ENCODE measurements at places on chromosomes 5 and 9.

DNA sequence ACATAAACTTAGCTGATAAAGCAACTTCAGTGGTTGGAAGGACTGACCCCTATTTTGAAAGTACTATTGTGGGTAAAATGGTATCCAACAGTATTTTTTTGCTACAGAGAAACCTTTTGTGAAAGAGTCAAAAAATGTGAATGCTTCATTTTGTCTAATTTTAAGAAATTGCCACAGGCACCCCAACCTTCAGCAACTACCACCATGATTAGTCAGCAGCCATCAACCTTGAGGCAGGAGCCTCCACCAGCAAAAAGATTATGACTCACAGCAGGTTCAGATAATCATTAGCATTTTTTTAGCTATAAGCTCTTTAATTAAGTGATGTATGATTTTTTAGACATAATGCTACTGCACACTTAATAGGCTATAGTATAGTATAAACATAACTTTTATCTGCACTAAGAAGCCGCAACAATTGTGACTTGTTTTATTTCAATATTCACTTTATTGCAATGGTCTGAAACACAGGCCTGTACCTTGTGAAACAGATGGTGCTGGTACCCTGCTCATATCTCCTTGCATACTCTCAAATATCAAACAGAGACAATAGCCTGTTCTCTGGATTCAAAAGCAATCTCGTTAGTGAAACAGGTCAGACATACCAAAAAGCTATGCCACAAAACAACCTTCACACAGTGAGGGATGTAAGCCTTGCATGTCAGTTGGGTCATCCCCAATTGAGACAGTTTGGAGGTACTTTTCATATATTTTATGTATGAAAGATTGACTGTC, 261.2 kb upstream of the FAM174A start:
- no peak for DNase-seq

DNA sequence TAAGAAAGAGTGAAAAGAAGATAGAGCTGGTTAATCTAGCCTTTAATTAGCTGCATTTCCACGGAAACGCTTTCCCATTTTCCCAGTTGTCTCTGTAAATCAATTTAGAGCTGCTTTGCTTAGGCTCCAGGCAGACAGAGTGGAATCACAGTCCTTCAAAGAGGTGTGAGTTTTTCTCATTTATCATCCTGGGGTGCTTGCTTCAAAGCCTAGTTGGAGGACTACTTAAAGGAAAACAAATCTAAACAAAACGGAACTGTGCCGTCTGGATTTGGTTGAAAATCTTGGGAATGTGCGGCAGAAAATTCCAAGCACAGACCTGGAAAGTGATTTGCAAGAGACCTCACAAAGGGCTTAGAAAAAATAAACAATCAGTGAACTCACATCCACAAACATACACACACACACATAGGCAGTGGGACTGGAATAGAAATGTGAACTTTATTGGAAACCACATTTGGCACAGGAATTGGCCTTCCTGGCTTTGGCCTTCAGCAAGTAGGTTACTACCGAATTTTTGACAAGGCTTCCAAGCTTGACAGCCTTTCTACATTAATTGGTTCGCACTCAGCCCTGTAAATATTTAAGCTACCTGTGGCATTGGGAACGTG, 235.2 kb upstream of the SLC24A2 start:
- no peak for DNase-seq

- no peak for DNase-seq
Measured at GRCh38 chr9:70405808-70406433, 8.5 kb downstream of the KLF9 start.

DNA sequence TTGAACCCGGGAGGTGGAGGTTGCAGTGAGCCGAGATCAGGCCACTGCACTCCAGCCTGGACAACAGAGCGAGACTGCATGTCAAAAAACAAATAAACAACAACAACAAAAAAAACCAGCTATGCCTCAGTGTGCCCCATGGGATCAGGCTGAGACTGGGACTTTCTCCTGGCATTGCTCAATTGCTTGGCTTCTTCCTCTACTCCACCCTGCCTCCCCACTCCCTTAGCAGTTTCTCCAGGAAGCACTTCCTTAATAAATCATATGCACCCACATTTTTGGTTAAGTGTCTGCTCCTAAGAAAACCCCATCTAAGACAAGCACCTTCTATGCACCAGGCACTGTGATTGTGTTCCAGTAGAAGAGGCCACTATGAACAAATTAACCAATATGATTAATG, 41.0 kb upstream of the TMEM252 start:
- no peak for DNase-seq

- no peak for DNase-seq
Measured at GRCh38 chr9:88889386-88889785, 101.9 kb upstream of the S1PR3 start.

DNA sequence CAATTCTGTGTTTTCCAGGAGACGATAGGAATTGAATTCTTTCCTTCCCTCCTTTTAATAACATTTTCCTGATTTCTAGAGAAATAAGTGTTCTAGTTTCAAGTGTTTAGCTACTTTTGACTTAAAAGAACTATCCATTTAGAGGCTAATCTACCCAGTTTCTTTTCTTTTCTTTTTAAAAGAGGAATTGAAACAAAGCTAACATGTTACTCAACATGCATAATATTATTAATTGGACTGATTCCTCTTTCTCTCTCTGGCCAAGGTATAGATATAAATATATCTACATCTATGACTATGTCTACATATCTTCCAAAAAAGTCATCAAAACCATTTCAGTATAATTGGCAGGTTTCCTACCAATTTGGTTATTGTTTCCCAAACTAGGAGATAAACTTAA, 309.8 kb downstream of the TRPM3 start:
- no peak for DNase-seq

DNA sequence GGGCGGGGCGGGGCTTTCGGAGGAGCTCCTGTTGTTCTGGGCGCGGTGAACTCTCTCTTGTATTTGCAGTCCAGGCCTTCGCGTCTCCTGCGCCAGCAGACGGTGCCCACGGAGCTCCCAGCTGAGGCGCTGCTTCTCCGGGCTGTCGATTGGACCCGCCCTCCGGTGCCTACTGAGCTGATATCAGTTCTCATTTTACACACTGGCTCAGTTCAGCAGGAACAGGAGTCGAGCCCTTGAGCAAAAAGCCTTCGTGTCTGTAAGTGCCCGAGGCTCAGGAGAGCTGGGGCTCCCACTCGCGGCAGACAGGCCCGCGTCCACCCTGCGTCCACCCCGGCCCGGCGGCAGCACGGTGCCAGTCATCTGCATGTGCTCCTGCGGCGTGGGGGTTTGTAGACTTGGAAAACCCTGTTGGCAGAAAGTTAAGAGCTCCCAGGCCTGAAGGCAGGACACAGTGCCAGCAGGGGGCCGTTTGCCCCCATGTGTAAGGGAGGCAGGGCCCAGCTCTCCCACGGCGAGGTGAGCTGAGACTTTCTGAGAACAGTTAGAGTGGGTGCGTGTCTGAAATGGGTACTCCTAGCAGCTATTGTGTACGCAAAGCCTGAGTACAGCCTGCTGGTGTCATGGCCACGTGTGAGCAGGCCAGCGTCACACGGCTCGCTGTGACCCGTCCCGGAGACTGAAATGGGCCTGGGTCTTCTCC, 231.5 kb downstream of the FANCC start:
- DNase-seq: no peak

- DNase-seq: no peak
Measured at GRCh38 chr9:90504486-90504885, 138.1 kb downstream of the DIRAS2 start.

- no peak for DNase-seq
Measured at GRCh38 chr9:130442746-130443455, 1.9 kb upstream of the ASS1 start.

- no peak for DNase-seq
Measured at GRCh38 chr5:30596495-30597064, 596.9 kb upstream of the CDH6 start.

DNA sequence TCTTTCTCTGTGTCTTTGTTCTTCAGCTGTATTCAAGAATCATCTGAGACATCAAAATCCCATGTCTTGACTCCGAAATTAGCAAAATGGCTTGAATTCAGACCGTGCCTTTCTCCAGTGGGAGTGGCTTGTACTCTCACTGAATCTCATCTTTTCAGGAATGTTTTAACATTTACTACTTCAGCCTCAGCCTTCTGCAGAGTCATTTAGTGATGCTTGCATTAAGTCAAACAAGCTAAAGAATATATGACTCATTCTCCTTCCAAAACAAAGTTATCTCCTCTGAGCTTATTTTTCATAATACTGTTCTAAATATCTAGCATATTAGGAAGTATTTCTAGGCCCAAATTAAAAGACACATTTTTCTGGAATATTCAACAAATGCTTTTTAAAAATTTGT, 205.3 kb downstream of the CDH10 start:
- no peak for DNase-seq

- DNase-seq: peak; percentile 81
Measured at GRCh38 chr9:83219154-83219923, 156.4 kb upstream of the RASEF start.

GRCh38 chr9:93653760-93654159, 77.4 kb downstream of the PHF2 start:
- no peak for DNase-seq

- DNase-seq: peak; percentile 98
Measured at GRCh38 chr5:151252762-151253604, at the start of gene GM2A. Gene GM2A, plus strand, starts transcription at chr5:151253185. Its CDS starts 32 bp downstream, at chr5:151253217.

GRCh38 chr5:98470747-98471146, 302.7 kb upstream of the RGMB start:
- DNase-seq: no peak

DNA sequence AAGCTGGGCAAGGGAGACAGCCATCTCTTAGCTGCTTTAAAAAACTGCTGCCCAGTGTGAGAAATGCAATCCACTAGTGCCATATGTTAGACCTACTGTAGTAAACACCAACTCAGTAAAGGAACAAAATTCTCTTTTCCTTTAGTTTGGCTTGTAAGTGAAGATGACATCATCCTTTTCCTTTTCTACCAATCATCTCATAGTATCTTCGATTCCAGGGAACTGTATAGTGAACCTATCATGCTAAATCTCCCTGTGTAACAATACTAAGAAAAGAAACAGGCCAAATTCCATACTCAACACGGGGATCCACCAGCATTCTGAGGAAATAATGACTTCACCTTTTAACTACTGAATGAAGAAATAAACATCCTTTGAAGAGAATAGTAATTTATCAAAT, 100.1 kb downstream of the RAPGEF6 start:
- no peak for DNase-seq

- DNase-seq: no peak
Measured at GRCh38 chr9:88287972-88288371, 100.3 kb upstream of the SPIN1 start.

DNA sequence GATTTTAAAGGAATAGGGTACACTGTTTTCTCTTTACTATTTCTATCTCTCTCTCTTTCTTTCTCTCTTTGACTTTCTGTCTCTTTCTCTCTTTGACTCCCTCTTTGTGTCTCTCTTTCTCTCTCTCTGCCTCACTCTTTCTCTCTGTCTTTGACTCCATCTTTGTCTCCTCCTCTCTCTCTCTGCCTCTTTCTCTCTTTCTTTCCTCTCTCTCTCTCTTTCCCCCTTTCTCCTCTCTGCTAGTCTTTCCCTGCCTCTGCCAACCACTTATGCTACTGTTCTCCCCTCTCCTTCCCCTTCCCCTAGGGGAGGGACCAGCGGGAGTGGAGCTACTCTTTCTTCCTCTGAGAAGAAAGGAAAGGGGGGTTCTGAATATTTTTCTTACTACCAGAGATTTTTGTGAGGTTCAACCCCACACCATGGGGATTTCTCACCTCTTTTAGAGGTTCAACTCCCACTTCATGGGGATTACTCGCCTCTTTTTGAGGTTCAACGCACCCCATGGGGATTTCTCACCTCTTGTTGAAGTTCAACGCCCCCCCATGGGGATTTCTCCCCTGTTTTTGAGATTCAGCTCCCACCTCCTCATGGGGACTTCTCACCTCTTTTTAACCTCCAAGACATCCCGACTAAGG, 309.9 kb downstream of the NR3C1 start:
- no peak for DNase-seq

Measured in type B pancreatic cell (in vitro differentiated cells).